Jurkat, Clone E6-1 (cell line): ENCODE measurements at places on chromosomes 5 and 9.

GRCh38 chr9:113231701-113232100 lies 10.4 kb downstream of the SLC31A1 start:
- DNase-seq = no peak

DNA sequence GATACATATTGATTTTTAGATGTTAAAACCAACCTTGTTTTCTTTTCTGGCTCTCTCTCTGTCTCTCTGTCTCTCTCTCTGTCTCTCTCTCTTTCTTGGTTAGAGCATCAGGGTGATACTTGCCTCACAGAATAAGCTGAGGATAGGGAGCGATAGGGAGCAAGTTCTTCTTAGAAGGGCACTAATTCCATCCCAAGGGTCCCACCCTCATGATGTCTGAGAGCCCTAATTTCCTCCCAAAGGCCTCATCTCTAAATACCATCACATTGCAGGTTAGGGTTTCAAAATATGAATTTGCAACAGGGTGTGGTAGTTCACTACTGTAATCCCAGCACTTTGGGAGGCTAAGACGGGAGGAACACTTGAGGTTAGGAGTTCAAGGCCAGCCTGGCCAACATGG lies 4.8 kb upstream of the KIF3A start:
- DNase-seq = no peak

GRCh38 chr5:143685246-143685815 lies 126.6 kb upstream of the HMHB1 start:
- no peak for DNase-seq

GRCh38 chr5:3343211-3343610 lies 252.4 kb upstream of the IRX1 start:
- DNase-seq = no peak

GRCh38 chr9:130201399-130201873 lies 29.2 kb downstream of the NCS1 start:
- DNase-seq = no peak

DNA sequence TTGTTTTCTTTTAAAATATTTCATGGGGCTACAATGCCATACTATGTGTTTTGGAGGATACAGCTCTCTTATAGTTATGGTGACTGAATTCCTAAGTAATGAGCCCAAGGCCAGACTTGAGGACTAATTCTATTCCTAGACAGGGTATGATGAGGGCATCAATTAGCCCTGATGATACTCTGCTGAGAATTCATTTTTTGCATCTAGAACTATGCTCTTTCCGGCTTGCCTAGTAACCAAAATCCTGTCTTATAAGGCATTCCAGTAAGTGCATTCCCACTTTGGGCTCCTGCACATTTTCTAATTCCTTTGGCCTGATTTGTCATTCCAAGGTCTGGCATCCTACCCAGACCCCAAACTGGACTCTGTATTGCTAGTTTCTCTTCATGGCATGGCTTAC lies 62.4 kb downstream of the MAT2B start:
- DNase-seq = no peak
